ENCODE measurements at places on chromosomes 12 and 14.

DNA sequence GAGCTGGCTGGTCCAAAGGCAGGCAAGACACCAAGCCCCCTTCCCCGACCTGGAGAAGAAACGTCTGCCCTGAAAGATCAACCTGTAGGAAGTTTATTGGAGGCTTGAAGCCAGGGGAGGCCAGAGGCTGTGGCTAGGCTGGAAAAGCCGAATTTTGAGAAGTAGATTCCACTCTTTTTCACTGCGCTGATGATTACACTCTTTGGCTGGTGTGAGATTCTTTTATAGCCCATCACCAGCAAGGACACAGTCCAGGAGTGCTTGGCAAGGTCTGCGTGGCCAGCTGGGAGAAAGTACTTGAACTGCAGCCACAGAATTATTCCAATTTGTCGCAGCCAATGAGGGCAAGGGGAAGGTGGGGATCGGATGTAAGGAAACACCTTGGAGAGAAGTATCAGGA, 45.0 kb downstream of the SYNE3 start:
- DNase-seq: no peak

DNA sequence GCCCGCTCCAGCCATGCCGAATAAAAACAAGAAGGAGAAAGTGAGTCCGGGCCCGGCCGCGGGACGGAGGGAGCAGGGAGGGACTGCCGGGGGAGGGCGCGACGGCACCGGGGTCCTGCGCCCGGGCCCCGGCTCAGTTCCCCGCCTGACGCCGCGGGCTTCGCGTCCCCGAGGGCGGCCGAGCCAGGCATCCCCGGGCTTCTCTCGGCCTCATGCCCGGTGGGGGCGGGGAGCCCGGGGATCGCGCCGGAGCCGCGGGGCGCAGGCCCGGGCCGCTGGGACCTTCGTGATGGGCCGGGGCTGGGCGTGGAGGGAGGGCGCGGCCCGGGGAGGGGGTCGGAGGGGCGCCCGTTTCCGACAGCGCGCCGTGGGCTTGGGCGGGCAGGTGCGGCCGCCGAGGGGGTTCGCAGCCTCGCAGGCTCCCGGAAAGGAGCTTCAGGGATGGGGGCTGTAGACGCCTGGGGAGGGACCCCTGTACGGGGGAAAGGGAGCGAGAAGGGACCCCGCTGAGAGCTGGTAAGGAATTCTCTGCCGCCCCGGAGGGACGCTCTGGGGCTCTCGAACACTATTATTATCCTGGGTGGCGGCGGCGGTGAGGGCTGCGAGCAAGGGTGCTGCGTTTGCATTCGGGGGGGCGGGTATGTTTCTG, 496 bp downstream of the PPP2R5C start:
- peak; percentile 27 for DNase-seq

DNA sequence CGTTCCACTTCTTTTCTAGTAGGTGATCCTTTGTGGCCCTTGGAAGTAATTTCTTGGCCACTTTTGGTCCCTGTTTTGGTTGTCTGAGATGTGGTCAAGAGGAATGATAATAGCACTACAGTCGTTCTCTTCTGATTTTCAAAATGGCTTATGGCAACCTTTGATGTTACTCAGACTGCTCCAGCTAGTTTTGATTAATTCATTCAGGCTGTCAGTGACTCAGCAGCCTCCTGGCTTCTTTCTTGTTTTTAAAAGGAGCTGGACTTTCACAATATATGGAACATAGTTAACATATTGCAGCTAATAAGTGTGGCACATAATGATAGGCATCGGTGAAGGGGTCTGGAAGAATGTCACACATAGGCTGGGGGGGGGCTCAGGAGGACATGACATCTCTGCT, 47.3 kb downstream of the WDR20 start:
- no peak for DNase-seq

DNA sequence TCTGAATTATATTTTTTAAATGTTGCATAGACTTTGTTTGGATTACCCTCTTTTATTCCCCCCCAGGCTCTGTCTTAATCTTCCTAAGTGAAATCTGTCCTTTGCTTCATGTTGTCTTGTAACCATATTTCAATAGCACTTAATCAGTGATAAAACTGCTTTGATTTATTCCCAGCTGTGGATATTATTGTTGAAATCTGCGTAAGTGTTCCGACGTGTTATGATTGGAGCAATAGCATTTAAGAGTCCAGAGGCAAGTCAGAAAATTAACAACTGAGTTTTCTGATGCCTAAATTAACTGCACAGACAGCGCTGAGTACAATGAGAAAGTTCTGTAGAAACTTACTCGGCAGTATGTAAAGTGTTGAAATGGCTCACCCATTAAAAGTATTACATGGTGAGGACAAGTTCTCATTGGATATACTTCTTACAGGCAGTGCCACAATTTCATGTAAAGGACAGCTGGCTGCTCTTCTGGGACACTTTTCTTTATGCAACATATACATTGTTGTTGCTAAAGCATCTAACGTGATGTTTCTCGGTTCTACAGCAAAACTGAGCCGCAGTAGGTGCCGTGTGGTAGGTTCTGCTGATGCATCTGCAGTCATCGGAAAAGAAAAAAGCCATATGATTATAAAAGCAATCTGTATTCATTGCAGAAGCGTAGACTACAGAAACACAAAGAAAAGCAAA, 501.0 kb downstream of the EGLN3 start:
- DNase-seq: no peak

DNA sequence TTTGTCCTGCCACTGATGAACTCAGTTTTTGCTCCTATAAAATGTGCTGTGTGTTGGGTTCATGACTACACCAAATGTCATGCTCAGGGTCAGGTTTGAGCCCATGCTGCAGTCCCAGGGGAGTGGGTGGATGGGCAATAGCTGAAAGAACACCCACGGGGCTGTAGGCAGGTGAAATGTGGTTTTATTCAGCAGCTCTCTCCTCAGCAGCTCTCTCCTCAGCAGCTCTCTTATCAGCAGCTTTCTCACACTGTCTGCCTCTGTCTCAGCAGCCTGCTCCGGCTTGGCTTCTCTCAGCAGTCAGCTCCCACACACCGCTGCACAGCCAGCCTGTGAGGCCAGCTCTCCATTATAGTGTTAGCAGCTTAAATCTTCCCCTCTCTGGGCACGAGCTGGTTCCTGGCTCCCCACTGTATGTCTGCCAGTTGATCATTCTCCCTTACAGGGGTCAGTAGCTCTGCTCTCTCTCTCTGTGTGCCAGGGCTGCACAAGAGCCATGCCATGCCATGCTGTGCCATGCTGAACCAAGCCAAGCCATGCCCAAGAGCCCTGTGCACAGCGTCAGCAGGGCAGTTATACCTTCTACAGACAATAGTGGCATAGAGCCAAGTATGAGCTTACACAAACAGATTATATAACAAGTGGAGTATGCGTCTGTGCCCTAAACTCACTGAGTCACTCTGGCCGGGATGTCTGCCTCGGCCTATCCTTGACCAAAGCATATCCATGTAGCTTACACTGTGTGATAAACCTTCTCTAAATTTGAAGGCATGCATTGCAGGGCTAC, 303.3 kb upstream of the TMPO start:
- no peak for DNase-seq

All from renal cortex interstitium (tissue), 15 donors.